C1 segment of cervical spinal cord (tissue), 14 donors: ENCODE measurements at places on chromosomes 6 and 20.

DNA sequence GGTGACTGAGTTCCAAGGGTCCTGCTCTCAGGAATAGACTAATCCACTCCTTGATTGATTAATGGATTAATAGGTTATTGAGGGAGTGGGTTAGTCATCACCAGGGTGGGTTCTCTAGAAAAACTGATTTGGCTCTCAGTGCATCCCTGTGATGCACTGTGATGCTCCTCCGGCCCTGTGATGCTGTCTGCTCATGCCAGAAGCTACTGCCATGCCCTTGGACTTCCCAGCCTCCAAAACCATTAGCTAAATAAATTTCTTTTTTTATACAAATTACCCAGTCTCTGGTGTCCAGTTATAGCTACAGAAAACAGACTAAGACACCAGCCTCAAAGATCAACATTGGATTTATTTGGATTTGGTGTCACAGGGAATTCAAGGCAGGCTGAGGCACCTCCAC lies 40.4 kb upstream of the CST7 start:
- no peak for DNase-seq

- no peak for DNase-seq
Measured at GRCh38 chr20:59074456-59074855, 31.9 kb upstream of the PRELID3B start.

- no peak for DNase-seq
Measured at GRCh38 chr6:37699138-37699766, 1.6 kb upstream of the MDGA1 start.

DNA sequence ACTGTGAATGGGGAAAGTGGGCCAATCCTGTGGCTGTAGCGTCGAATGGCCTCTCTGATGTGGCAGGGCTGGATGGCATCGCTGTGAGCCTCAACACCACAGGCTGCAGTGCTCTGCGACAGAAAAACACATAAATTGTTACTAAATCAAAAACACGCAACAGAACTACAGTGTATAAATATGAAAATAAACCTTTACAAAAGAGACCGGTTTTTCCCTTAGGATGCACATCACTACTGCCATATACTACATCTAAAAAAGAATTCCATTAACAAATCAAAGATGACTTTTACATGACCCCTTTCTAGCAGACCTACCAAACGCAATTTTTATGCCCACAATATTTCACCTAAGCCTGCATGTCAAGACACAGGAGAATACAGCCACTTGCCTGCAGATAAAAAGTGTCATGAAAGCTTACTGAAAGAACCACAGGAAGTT lies 395.5 kb upstream of the RUNX2 start:
- no peak for DNase-seq

DNA sequence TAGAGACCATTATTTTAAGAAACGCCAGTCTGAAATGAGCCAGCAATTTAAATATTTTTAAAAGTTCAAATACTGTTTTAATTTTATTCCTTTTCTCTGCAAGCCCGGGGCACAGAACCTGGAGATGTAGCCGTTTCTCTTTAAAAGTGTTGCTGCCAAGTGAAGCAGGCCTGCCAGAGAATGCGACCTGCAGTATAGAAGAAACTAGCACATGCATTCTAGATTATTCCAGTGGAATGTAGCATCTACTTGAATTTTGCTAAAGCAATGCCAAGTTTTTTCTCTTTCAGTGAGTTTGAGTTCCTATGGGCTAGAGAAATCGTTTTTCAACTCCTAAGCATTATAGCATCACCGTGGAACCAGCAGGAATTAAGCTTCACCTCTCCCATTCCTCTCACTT lies 101.3 kb downstream of the QRSL1 start:
- no peak for DNase-seq

DNA sequence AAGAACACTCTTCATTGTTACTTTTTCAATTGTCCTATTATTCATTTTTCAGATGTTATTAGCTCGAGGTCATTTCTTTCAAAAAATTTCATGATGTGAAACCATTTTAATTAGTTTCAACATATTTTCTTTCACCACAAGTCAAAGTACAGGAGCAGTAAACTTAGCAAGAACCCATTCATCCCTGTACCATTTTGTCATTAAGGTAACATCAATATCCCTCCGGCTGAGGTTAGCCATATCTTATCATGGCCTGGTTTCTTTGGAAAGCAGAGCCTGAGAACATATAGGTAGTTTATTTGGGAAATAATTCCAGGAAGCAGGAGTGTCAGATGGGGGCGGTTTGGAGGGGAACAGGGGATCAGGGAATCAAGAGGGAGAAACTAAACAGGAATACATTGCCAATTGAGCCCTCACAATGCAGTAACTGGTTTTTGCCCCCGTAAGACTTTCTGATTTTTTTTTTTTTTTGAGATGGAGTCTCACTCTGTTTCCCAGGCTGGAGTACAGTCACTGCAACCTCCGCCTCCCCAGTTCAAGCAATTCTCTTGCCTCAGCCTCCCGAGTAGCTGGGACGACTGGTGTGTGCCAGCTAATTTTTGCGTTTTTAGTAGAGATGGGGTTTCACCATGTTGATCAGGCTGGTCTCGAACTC lies 83.7 kb downstream of the MKKS start:
- DNase-seq: no peak

- DNase-seq: no peak
Measured at GRCh38 chr6:170160031-170160627, 130.7 kb downstream of the DLL1 start.

GRCh38 chr6:157093536-157093935 lies 229.8 kb downstream of the TMEM242 start:
- DNase-seq: no peak

DNA sequence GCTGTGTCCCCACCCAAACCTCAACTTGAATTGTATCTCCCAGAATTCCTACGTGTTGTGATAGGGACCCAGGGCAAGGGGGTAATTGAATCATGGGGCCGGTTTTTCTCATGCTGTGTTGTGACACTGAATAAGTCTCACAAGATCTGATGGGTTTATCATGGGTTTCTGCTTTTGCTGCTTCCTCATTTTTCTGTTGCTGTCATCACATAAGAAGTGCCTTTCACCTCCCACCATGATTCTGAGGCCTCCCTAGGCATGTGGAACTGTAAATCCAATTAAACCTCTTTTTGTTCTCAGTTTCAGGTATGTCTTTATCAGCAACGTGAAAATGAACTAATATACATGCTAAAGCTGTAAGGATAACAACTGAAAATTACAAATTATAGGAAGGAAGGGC lies 88.3 kb downstream of the CDYL start:
- no peak for DNase-seq
